ENCODE measurements at places on chromosomes 13 and 19. TPM values are rescaled to one million over a fixed set of nuclear protein-coding genes. Genes with fewer than 3 reads are reported as not detected.
A peak's percentile ranks its signal among the peaks of the same experiment; 100 is the strongest.

The FLT1 gene
- total RNA-seq = 42.9 TPM

GRCh38 chr13:50831512-50831911 is 12.0 kb downstream of the DLEU7 start:
- DNase-seq = no peak

DNA sequence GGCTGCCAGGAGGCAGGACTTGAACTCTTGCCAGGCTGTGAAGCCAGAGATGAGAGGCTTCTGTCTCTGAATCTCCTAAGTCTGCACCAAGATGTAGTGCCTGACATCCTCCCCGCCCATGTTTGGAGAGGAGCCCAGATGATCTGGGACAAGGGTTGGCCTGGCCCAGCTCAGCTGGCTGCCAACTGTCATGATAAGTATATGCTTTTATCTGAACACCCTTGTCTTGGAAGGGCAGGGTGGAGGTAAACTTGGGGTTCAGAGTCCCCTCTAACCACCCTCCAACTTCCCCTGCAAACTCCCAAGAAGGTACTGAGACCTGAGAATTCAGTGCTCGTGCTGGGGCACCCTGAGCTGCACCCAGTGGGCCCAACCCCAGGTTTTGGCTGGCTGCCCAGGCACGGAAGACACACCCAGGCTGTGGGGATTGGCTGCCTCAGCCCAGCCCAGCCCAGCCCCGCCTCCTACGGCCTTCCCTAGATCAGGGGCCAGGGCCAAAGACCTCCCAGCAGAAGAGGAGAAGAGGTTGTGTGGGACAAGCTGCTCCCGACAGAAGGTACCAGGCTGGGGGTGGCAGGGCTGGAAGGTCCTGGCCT is at the start of gene CYP4F12:
Gene CYP4F12, plus strand, starts transcription at position 508 of the 596 bp plus-strand sequence. CDS start 443 bp downstream, outside the sequence.
- peak; percentile 7 for DNase-seq

The LILRA6 gene
- total RNA-seq = 0.19 TPM

- DNase-seq = no peak
These were observed 9.9 kb downstream of the FRY start for GRCh38 chr13:32041429-32041828.

DNA sequence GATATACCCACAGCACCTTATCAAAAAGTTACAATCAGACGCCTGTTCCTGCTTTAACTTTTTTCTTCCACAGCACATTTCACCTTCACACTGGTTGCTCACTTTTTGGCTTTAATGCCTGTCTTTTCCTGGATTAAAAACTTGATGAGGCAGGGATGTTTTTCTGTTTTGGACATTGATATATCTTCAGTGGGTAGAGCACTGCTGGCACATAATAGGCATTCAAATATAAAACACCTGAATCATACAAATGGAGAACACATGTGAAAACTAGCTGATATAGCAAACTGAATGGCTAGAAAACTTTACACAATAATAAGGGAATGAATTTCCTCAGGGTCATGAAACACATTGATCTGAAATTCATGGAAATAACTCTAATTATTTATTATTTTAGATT is 65.6 kb downstream of the STARD13 start:
- DNase-seq = no peak

The VSIG10L gene
- 0.47 TPM for total RNA-seq

The CCDC70 gene
- not detected for total RNA-seq

DNA sequence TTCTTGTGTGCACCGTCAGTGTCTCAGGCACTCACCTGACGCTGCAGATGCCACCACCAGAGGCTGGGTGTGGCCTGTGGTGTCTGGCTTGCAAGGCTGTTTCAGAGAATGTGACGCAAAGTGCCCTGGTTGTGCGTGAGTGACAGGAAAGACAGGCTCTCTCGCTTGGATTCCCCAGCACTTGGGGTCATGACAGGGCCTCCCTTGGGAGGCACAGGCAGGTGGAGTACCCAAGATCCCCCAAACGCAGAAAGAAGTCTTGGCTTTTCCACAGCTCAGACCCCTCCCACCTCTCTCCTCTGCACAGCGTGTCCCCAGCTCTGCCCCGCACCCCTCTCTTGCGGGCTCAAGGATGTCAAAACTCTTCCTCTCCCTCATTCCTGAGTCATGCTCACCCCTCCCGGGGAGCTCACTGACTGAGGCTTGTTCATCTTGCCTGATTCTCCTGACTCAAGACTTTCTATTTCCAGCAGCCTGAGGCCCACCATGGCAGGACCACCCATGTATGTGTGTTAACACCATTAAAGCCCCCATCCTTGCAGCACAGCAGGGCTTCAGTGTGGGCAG is 21.0 kb downstream of the DHX34 start:
- no peak for DNase-seq

- DNase-seq = no peak
These were observed 2.0 kb downstream of the SPART start for GRCh38 chr13:36344173-36344572.

DNA sequence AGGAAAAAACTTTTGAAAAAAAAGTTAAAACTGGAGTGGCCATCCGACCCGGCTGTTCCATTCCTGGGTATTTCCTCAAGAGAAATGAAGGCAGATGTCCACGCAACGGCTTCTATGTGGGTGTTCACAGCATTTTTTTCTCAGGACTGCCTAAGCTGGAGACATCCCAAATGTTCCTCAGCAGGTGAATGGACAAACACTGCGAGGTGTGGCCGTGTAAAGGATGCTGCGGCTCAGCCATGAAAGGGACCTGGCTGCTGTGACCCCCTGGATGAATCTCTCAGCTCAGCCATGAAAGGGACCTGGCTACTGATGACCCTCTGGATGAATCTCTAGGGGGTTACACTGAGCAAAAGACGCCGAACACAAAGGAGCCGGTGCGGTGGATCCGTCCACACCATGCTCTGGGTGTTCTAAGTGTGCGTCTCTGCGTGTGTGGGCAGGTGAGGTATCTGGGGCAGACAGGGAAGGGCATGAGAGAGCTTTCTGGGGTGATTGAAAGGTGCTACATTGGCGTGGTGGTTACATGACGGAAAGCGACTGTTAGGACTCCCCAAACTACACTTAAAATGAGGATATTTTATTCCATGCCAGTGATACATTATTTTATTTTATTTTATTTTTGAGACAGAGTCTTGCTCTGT is 7.2 kb upstream of the ASPDH start:
- DNase-seq = no peak

The SERPINE3 gene
- total RNA-seq = not detected

GRCh38 chr13:100269837-100270236 is 180.9 kb downstream of the PCCA start:
- DNase-seq = peak; percentile 49

The LRRC63 gene
- not detected for total RNA-seq

GRCh38 chr19:1227304-1228054 is 10.3 kb downstream of the CBARP start:
- DNase-seq = no peak

GRCh38 chr13:59270327-59270726 is 893.4 kb downstream of the DIAPH3 start:
- DNase-seq = no peak

- DNase-seq = no peak
These were observed 5.5 kb downstream of the DLEU7 start for GRCh38 chr13:50838031-50838430.

DNA sequence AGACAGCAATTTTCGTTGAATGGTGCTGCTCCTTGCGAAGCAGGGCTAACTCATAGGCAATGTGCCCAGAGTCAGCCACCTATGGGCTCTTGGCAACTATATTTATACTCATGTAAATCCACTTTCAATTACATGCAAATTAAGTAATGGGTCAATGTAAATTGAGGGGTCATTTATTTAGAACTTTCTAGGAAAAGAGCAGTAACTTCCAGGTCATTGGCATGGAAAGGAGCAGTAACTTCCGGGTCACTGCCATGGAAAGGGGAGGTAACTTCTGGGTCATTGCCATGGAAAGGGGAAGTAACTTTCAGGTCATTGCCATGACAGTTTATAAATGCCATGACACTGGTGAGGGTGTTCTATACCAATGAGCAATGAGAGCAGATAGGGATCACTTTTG is 11.6 kb downstream of the KLK4 start:
- no peak for DNase-seq

DNA sequence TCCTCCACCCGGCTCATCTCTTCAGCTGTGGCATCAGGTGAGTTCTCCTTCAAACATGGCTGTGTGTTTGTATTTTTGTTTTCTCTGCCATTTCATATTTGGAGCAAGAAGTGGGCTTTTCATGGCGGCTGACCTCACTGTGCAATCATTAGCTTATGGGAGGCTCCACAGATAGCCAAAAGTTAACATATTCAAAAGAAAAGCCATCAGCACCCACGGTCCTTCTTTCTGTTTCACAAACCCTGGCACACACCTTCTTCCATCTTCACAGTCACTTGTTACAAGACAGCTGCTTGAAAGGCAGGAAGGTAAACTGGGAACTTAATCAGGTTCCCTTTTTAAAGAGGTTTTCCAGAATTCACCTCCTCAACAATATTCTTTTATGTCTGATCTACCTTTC is 69.3 kb upstream of the ATP12A start:
- no peak for DNase-seq

DNA sequence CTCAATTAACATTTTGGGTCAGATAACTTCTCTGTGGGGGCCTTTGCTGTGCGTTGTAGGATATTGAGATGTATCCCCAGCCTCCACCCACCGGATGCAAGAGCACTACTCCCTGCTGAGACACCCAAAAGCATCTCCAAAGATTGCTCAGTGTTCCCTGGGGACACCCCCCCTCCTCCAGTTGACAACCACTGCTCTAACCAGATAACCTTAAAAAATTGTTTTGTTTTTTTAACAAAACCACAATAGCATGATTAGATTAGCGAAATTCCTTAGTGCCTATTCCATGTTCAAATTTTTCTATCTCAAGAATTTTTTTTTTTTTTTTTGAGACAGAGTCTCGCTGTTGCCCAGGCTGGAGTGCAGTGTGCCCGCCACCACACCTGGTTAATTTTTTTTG is 2.6 kb upstream of the EPN1 start:
- DNase-seq = no peak

DNA sequence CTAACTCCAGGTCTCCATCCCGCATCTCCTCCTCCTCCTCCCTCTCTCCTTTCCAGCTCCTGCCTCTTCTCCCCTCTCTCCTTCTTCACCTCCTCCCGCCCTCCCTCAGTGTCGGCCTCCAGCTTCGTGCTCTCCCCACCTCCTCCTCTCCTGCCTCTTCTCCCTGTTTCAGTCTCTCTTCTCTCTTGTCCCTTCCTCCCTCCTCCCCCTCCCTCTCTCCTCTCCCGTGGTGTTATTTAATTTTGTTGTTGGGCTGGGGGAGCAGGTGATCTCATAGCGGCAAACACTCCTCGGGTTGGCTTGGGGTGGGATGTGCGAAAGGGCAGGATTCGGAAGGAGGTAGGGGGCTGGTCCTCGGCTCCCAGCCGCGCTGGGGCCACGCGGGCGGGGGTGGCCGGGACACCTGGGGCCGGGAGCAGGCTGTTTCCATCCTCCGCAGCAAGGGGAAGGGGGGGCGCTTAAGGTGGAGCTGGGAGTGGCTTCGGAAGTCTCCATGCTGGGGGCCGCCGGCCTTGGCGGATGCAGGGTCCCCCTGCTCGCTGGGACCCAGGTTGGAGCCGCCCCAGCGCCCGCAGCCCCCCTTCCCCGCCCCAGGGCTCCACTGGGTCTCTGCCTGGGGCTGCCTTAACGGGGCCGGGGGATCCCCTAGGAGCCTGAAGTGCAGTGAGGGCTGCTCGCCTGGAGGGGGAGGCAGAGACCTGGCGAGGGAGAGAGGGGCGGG is at the start of gene CA11:
Gene CA11, minus strand, starts transcription at position 187 of the 721 bp plus-strand sequence. CDS start 555 bp downstream, outside the sequence.
- DNase-seq = peak; percentile 83

GRCh38 chr13:41552031-41552430 is 94.7 kb downstream of the RGCC start:
- DNase-seq = no peak

The LHB gene
- total RNA-seq = 1.9 TPM

DNA sequence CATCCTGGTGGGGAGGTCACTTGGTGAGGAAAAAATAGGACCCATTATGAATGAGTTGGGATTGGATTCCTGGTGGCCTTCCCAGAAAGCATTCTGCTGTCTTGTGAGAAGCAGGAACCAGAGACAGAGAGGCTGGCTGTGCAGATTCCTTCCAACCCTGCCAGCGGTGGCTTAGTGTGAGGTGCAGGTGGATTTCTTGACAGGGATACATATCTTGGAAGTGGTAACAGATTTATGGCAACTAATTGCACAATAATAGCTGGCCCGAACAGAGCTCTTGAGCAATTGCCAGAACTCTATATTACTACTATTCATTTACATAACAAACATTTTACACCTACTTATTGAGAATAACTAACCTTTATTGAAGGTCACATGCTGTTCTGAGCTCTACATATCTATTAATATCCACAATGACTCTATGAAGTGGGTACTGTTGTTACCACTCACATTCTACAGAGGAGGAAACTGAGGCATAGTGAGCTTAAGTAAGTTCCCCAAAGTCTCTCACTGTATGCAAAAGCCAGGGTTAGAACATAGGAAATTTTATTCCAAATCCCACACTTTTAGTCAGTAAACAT is 173.9 kb upstream of the SERP2 start:
- peak; percentile 75 for DNase-seq

The CALR gene
- total RNA-seq = 195 TPM

DNA sequence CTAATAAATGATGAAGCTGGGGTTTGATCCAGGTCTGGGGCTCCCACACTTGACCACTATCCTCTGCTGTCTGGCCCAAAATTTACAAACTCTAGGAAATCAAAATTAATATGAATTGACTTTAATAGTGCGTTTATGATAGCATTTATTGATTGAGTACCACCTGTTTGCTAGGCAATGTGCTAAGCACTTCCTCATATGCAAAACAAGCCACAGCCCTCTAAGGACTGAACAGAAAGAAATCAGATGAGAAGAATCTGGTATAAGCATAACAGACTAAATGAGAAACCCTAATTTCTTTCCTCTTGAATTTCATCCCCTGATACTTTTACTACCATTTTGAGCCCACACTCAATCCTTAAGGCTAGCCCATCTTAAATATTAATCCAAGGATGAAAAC is 6.6 kb upstream of the MLNR start:
- DNase-seq = no peak

Measured in gastrocnemius medialis (tissue), 4 donors.